GM23338 (cell line): ENCODE measurements at places on chromosomes 5 and 9.

DNA sequence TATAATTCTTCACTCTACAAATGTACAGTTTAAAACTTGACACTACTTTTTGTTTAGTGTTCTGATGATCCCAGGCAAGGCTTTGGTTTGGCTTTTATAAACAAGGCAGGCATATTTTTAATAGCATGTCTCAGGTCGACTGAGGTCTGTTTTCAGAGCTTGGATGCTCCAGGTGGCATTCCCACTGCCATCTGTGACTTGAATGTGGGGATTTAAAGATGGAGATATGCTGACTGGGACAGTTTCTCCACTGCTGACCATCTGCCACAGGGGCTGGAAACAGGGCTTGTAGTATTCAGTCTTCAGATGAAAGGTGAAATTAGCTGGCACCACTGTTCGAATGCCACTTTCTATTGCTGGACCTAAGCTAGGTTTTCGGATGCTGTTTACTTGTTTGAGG is 1266.2 kb upstream of the CDH18 start:
- no peak for DNase-seq

DNA sequence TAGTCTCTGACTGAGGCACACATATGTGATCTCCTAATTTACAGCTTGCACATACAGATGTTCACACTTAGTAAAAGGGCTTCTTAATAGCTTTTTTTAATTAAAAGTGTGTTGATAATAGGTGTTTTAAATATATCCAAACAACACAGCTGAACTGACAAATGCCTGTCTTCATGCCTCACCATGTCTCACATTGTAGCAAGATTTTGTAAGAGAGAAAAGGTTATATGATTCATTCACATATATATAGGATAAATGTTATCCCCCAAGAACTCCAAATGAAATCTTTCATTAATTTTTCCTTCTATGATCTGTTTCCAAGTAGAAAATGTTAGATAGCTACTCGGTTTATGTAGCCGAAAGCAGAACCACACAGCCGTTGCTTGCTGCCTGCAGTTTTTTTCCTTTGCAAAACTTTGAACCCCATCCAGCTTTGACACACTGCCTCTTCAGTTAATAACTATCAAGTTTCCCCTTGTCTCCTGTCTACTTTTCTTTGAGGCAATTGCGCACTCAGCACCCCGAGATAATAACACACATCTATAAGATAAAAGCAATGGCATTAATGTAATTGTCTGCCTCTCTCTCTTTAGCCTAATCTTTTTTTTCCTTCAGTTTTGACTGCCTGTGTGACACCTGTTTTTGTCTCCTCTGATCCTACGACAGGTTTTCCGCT is 299.2 kb downstream of the BNC2 start:
- DNase-seq = no peak

- DNase-seq = peak; percentile 93
Measured at GRCh38 chr9:130107234-130107861, 53.6 kb downstream of the GPR107 start.

DNA sequence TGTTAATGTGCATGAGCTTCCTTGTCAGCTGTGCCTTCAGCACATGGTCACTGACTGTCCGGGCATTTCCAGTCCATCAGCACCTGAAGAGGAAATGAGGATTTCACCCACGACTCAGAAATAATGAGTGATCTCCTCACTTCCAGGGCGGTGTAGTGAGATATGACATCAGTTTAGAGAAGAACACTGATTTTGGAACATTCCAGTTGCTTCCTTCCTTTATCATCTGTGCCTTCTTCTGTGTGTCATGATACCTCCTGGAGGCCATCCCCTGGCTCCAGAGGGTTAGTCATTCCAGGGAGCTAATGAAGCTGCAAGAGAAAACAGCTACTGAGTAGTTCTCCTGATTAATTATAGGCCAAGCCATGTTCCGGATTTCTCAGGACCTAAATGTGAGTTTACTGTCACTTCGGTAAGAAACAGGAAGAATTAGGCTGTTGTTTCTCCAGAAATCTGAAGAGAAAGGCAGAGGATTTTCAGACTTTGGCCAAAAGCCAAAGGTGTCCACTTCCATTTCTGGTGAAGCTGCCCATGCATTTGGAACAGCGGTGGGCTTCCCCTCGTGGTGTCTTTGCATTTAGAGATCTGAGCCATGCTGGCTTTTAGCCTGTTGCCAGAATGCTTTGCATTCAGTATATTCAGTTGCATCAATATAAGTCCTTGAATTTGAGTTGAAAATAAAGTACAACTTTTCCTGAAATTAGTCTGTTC is 161.3 kb upstream of the OTULINL start:
- no peak for DNase-seq

- no peak for DNase-seq
Measured at GRCh38 chr5:55495216-55495615, 39.5 kb downstream of the PLPP1 start.
